ENCODE measurements at places on chromosomes 12 and 14.

DNA sequence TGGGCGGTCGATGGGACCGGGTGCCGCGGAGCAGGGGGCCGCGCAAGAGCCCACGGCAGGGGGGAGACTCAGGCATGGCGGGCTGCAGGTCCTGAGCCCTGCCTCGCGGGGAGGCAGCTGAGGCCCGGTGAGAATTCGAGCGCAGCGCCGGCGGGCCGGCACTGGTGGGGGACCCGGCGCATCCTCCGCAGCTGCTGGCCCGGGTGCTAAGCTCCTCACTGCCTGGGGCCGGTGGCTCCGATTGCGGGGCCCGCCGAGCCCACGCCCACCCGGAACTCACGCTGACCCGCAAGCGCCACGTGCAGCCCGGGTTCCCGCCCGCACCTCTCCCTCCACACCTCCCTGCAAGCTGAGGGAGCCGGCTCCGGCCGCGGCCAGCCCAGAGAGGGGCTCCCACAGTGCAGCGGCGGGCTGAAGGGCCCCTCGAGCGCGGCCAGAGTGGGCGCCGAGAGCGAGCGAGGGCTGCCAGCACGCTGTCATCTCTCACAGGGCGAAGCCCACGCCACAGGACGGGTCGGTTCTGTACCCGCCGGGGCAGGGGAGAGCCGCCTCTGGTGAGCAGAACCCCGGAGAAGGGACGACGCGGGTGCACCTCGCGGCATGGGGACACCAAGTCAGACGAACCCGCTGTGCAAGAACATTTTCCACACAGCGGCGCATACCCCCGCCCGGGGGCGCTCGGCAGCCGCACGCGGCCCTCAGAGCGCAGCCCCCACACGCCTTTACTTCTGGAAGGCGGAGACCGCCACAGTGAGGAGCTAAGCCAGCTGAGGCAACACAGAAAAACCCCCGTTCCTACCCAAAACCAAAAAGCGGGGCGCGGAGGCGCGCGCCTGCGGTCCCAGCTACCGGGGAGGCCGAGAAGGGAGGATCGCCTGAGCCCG is 1.2 kb upstream of the SIVA1 start:
- no peak for DNase-seq

- no peak for DNase-seq
Observed at GRCh38 chr12:41496009-41496408, 307.9 kb downstream of the PDZRN4 start.

GRCh38 chr12:8946733-8947132 is 2.7 kb downstream of the M6PR start:
- no peak for DNase-seq

- DNase-seq: no peak
Observed at GRCh38 chr12:238736-239398, 23.8 kb downstream of the SLC6A13 start.

DNA sequence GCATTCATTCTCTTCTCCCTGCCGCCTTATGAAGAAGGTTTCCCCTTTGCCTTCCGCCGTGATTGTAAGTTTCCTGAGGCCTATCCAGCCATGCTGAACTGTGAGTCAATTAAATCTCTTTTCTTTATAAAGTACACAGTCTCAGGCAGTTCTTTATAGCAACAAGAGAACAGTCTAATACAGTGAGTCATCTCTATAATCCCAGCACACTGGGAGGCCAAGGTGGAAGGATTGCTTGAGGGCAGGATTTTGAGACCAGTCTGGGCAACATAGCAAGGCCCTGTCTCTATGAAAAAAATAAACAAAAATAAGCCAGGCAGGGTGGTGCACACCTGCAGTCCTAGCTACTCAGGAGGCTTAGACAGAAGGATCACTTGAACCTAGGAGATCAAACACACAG is 259.9 kb downstream of the CEP128 start:
- no peak for DNase-seq

DNA sequence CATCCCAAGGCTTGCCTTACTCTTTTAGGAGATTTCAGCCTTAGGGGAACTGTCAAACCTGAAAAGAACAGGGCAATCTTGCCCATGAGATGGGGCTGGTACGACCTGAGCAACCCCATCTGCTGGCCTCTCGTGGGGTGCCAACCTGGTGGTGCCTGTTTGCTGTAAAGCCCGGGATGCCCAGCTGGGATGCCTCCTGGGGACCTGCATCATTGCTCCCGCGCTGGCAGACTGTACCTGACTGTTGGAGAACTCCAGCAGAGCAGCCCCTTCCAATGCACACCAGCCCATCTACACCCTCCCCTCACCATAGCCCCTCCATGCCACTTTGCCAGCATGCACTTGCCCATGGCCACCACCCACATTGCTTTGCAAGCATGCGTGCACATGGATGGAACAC is 335.7 kb downstream of the RPS29 start:
- no peak for DNase-seq

DNA sequence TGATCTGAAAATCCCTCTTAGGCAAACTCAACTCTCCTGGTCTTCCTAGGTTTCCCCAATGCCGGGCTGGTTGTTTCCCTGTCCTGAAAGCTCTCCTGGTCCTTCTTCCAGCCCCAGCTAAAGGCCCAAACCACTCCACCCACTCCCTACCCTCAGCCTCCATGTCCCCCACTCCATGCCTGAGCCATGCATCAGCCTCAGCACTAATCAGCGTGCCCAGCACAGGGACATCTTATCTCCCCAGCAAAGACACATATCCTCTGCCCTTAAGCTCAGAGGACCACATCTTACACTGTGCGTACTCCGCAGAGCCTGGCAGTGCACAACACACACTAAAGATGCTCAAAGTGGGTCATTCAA is 25.9 kb downstream of the ACTN1 start:
- DNase-seq: no peak

DNA sequence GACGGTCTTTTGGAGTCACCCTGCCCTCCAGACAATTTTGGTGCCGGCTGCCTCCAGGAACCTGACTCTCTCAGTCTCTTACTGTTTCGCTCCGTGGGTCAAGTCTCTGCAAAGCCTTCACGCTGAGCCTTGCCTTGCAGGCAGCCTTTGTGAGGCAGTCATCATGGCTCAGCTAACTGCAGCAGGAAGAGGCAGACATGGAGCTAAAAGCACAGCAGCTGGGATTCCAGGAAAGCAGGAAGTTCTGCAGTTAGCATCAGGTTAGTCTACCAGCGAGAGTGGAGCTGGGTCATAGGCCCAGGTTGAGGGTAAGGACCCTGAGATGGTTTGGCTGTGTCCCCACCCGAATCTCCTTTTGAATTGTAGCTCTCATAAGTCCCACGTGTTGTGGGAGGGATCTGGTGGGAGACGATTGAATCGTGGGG is 305.4 kb downstream of the PCNX1 start:
- no peak for DNase-seq

DNA sequence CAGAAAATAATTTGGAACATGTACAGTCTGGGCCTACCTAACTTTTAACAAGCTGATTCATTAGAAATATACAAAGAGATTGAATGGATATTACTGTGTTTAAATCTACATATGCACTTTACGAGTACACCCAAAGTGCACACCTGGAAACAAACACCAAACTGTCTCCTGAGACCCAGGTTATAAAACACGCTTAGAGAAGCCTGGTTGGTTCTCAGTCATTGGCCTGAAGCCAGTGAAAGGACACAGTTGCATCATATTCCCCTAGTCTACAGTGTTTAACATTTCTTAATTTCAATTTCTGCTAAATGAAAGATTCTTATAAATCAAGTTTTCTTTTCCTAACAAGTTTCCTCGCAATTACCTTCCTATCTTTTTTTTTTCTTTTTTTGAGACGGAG is 209.5 kb downstream of the FBXL14 start:
- no peak for DNase-seq

DNA sequence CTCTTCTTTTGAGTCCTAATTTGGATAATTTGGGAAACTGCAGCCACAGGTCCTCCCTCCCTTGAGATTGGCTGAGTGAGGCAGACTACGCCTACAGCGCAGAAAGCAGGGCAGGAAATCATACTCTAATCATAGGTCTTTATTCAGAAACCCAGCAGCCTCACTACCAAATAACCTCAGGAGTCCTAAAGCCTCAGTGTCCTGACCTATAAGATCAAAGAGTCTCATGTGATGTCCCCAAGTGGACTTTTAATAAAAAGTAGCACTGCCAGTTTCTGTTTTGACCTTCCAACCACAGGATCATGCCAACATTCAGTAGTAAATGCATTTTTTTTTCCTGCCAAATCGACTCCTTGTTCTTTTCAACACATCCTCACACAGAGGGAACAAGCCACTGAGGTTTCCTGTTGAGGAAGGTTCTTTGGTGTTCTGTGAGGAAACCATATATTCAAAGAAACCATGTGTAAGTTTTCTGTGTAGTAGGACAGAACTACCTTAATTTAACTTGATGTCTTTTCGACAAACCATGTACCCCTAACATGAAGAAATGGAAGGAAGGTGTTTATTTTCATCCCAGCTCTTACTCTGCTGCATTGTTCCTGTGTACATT is 72.2 kb downstream of the VCPKMT start:
- DNase-seq: no peak

DNA sequence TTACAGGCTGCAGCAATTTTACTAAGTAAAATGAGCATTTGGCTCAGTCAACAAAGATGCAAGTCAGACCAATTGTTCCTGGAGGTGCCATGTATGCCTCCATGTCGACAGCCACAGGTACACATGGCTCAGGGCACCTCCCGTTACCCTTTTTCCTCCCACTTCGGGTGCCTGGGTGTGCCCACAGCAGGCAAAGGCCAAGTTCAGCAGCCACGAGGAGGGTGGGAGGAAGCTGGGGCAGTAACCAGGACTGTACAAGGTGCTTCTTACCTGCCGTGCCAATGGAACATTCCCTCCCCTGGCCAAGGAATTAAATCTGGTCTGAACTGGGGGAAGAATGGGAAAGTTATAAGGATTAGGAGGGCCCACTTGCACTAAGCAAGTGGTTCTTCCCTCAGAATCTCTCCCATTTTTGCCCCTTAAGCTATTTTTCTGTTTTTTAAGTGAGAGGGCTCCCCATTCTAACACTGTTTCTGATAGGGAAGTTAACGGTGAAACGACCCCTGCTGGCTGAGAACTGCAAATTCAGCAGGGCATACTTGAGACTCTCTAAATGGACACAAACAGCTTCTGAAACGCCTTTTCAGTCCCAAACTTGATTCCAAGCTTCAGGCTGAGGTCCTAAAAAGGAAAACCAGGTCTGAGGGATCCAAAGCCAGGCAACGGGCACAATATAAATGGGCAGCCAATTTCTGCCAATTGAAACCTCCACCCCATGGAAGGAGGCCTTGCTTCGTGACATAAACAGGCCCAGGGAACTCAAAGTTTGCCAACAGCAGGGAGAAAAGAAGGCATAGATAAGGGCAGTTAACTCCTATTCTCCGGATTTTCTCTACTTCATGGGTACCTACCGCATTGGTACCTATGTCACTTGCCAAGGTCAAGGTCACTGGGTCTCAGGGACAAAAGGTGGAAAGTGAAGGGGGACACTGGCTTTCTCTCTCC is 24.8 kb downstream of the CLECL1 start:
- DNase-seq: no peak

- peak; percentile 54 for DNase-seq
Observed at GRCh38 chr12:121295746-121296617, 527 bp downstream of the CAMKK2 start.

DNA sequence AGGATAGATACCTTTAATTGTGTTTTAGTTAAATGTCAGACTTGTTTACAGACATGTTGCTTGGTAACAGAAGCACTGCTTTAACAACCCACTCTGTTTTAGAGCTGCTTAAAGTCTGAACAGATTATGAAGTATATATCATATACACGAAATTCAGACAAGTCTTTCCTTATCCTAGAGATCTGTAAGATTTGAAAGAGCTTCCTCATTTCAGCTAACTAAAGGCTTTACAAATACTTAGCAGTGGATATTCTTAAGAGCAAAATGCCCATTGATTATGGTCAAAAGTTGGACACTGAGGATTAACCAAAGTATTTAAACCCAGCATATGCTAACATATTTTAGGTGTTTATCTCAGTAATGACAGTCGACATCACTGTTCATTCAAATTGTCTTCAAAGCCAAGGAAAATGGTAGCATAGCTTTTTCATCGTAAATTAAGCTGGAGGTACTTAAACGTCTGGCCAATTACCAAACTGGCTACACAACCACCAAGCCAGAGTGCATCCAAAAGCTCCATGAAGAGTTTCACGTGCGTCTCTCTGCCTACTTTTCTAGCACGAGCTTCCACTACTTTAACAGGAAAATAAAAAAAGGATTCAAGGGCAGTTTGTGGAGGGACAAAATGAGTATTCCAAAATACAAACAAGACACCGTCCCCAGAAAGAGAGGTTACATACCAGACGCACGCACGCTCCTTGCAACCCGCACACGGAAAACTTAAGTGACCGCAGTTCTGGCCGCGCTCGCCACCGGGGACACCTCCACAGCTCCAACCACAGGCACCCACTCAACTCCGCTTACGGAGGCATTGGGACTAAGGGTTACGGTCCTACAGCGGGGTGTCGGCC is 565 bp downstream of the CEP83 start:
- DNase-seq: peak; percentile 32

GRCh38 chr12:68876461-68876860 is 56.5 kb downstream of the CPM start:
- DNase-seq: no peak

DNA sequence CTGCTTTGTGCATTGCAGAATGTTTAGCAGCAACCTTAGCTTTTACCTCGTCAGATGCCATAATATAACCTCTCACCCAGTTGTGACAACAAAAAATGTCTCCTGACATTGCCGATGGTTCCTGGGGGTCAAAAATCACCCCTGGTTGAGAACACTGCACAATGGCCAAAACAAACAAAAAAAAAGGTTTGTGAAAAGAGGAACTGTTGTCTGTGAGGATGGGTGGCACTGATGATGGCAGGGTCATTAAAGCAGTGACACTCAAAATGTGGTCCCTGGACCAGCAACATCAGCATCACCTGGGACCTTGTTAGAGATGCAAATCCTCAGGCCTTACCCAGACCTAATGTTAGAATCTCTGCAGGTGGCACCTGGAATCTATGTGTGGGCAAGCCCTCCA is 36.4 kb upstream of the METAP2 start:
- DNase-seq: no peak

DNA sequence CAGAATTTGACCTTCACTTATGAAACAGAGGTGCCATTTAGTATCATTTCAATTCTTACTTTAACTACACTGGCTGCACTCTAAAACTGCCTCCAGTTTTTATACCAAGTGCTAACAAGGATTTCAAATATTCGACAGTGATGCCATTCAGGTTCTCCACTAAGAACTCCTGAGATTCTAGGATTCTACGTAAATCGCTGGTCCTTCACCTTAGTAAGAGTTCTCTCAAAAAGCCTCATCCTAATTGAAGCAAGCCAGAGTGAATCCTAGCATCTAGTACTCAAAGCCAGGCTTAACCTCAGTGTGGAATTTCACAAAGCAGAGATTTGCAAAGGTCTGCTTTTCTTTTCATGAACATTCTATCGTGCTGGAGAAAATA is 3.5 kb downstream of the SLC38A2 start:
- no peak for DNase-seq

DNA sequence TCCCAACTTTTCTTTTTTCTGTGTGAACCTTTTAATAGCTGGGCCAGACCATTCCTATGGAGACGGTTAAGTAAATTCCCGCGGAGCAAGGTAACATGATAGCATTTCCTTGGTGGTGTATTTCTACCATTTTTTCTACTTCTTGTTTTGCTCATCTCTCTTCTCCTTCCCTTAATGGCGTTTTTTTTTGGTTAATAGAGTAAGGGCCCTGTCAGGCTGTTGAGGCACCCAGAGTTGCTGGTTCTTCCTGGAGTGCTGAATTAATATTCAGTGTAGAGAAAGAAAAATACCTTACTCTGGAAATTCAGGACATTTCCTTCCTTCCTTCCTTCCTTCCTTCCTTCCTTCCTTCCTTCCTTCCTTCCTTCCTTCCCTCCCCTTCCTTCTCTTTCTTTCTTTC is 137.6 kb downstream of the KTN1 start:
- no peak for DNase-seq

- no peak for DNase-seq
Observed at GRCh38 chr12:32047357-32048212, 59.1 kb upstream of the BICD1 start.

GRCh38 chr14:44912041-44912869 is 49.5 kb downstream of the KLHL28 start:
- no peak for DNase-seq

All from GM13976 (cell line).